ENCODE measurements at places on chromosomes 1 and 21.

- DNase-seq, result no peak
Measured at GRCh38 chr1:160083968-160084770, 2.8 kb downstream of the KCNJ9 start.

DNA sequence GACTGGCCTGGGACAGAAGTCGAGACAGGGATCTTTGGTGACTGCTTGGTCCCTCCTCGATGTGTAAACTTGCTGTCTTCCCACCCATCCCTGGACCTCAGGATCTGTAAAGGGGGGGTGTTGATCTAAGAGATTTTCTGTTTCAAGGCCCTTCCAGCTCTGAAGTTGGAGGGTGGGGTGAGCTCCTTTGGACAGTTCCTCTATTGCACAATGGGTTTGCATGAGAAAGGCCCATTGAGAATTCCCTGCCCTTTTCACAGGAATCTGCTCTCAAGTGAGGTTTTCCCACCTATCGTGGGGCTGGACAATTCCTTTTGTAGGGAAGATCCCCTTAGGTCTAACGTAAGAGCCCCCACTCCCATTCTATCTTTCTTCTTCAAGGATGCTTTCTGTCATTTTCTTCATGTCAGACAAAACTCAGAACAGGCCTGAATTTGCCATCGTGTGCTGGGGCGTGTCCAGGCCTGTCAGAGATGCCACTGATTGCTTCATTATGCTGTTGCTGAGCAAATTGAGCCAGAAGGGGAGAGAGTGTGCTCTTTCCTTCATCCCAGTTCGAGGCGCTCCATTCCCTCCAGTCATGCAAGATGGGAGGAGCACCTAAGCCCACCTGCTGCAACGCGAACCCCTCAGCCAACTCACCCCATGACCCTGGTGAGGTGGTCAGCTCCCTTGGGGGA, 149.9 kb upstream of the IGSF21 start:
- no peak for DNase-seq

DNA sequence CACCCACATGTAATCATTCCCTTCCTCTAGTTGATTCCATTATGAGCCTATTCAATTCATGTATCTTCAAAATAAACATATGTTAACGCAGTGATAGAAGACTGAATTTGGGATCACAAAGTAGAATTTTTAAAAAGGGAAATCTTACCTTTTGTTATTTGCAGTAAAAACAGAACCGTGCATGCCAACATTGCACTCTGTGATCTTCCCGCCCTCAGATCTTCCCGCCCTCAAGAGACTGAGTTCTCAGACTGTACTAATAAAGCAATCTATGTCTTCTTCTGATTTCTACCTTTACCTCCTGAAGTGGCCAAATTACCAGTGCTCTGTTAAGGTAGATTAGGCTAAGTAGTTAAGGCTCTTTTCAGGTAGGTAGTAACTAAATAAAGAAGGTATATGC, 3.6 kb upstream of the SUCO start:
- DNase-seq, result no peak

GRCh38 chr1:98147280-98147679, 226.4 kb upstream of the DPYD start:
- no peak for DNase-seq

GRCh38 chr1:167357305-167357704, 136.6 kb downstream of the POU2F1 start:
- DNase-seq, result no peak

GRCh38 chr1:46030876-46031660, 101.4 kb downstream of the PIK3R3 start:
- DNase-seq, result peak; percentile 48

GRCh38 chr1:84603941-84604830, 29.9 kb upstream of the CTBS start:
- DNase-seq, result peak; percentile 84

GRCh38 chr1:107750364-107750959, 214.5 kb downstream of the VAV3 start:
- DNase-seq, result peak; percentile 61

- DNase-seq, result no peak
Measured at GRCh38 chr21:29419422-29419821, 120.7 kb downstream of the BACH1 start.

DNA sequence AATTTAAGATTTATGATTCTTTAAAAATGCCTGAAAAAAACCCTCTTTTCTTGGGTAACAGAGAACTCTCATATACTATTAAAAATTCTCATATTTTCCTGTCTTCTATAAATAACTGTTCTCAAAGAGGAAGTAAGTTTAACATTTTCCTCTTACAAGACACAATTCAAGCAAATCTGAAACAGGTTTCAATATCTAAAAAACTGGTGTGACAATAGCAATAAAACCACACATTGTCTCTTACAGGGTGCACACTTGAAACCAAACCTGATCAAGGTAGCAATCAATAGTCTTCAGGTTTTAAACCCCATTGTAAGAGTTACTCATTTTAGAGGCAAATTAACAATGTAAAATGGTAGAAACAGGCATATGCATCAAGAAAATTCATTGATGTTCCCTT, 28.0 kb downstream of the FUBP1 start:
- DNase-seq, result no peak

- no peak for DNase-seq
Measured at GRCh38 chr1:21773585-21773984, 9.4 kb downstream of the USP48 start.

DNA sequence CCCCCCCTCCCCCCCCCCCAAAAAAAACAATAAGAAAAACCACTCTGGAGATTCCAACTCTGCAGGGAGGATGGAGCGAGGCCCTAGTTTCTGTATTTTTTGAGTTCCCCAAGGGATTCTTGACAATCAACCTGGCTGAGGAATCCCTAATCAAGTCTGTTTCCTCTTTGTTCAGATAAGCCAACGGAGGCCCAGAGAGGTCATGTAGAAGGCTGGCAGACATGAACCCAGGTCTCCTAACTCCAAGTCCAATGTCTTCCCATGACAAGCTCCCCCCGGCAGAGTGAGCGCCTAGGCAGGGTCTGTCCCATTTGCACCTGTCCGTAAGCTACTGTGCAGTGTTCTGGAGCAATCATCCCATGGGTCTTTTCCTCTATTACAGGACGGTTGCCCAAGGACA, 39.5 kb downstream of the LRRC71 start:
- no peak for DNase-seq

DNA sequence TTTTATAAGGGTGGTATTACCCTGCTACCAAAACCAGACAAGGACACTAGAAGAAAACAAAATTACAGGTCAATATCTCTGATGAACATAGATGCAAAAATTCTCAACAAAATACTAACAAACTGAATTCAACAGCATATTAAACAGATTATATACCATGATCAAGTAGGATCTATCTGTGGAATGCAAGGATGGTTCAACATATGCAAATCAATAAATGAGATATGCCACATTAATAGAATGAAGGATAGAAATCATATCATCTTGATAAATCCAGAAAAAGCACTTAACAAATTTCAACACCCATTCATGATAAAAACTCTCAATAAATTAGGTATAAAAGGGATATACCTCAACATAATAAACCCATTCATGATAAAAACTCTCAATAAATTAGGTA, 24.3 kb upstream of the MYBPHL start:
- no peak for DNase-seq

GRCh38 chr1:19728413-19729145, 63.9 kb downstream of the HTR6 start:
- no peak for DNase-seq

GRCh38 chr1:38512789-38513188, 346.8 kb downstream of the RRAGC start:
- no peak for DNase-seq
